Fibroblast of the aortic adventitia (primary cell): ENCODE measurements at places on chromosomes 4 and X. TPM values are rescaled to one million over a fixed set of nuclear protein-coding genes. Genes with fewer than 3 reads are reported as not detected.

SPATA4 gene
- 0.36 TPM in 1 of 2 replicates, not detected in the other for total RNA-seq

ADH1A gene
- total RNA-seq, result 0.27 TPM in 1 of 2 replicates, not detected in the other

GAGE2A gene
- not detected in 2 replicates for total RNA-seq

RIPPLY1 gene
- not detected in 2 replicates for total RNA-seq

LRIT3 gene
- under 0.01 TPM in 1 of 2 replicates, not detected in the other for total RNA-seq

P2RY4 gene
- 0.09 and 0.41 TPM in 2 replicates for total RNA-seq

FABP2 gene
- total RNA-seq, result not detected in 2 replicates
